ENCODE measurements at places on chromosomes 3 and 15.

DNA sequence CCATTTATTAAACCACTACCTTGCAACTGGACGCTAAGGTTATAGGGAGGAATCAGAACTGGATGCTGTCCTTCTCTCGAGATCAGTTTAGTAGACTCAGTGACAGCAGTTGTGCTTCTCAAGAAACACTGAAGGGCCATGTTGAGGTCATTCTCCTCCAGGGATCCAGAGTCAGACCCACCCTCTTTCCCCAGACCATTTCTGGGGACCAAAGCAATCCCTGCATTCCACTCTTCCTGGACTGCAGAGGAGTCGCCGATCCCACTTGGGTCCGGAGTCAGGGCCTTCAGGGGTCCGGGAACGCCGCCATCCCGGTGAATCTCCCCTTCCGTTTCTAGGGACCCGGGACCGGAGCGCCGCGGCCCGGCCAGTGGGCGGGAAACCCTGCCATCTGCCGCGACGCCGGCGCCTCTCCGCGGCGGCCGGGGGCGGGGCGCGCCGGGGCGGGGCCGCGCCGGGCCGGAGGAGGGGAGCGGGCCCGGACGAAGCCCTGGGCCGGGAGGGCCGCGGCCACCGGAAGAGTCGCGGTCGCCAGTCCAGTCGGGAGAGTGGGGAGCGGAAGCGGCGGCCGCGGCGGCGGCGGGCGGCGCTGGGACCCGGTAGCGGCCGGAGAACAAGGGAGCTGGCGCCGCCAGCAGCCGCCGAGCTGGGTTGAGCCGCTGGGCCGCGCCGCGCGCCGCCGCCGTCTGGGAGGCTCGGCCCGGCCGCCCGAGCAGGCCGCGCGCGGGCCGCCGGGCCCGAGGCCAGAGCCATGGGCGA is at the start of gene DVL3:
Gene DVL3 (plus strand): TSS at position 493 of the 759 bp plus-strand sequence. CDS start 259 bp downstream, at position 752.
- DNase-seq = peak; percentile 58

GRCh38 chr15:44812029-44812517 is 75.7 kb downstream of the TRIM69 start:
- no peak for DNase-seq

- DNase-seq = peak; percentile 69
Measured at GRCh38 chr3:122760453-122761271, 33.0 kb downstream of the HSPBAP1 start.

GRCh38 chr15:91348752-91349500 is 248.9 kb downstream of the SV2B start:
- DNase-seq = peak; percentile 68

GRCh38 chr15:99125061-99125891 is 20.4 kb downstream of the SYNM start:
- DNase-seq = no peak

- DNase-seq = no peak
Measured at GRCh38 chr3:72890166-72890925, 2.5 kb downstream of the GXYLT2 start.

- DNase-seq = no peak
Measured at GRCh38 chr15:90817117-90818057, 51.0 kb upstream of the FURIN start.

DNA sequence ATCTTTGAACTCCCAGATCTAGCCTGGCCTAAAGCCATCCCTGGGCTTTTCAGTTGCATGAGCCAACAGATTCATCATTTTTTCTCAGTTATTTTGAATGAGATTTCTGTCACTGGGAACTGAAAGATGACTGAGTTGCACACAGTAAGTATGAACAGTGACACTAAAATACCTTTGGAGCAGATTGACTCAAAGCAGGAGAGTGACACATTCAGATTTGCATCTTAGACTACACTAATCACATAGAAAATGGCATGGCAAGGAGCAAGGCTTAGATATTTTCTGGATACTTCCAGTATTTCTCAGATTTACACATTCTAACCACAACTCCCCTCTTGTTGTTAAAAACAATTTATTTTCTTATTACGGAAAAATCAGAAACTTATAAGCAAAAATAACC is 32.8 kb downstream of the SEC62 start:
- DNase-seq = no peak

All from fibroblast of upper back skin (primary cell).